Activated CD4-positive, alpha-beta T cell treated with anti-CD3 and anti-CD28 coated beads, Interleukin-2, amount 10 ng/mL, durations not matched to agents 24 days and 14 days (primary cell): ENCODE measurements at places on chromosomes 6 and 20. TPM values are rescaled to one million over a fixed set of nuclear protein-coding genes. Genes with fewer than 3 reads are reported as not detected.

DNA sequence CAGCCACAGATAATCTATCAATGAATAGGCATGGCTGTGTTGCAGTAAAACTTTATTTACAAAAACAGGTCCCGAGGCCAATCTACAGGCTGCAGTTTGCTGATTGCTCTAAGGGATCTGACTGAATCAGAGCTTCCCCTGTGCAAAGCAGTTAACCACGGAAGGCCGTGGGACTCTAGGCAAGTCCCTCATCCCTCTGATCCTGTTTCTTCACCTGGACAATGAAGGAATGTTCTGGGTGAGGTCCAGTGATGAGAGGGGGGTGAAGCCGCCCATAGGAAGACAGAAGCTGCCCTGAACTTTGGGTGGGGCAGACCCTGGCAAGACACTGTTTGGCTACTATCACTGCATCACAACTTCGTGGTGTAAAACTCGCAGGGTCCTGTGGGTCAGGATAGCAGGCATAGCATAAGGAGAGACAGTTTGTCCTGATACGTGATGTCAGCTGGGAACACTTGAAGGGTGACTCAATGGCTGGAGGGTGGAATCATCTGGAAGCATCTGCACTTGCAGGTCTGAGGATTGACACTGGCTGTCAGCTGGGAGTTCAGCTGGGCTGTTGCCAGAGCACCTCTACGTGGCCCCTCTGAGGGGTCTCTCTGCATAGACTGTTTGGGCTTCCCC, 33.3 kb upstream of the TGM2 start:
- peaks cover 3% of the 10 kb centered on the region for H3K27me3 ChIP-seq
- no peak overlapping the region for H3K27ac ChIP-seq
- no peak overlapping the region for H3K4me3 ChIP-seq
- no peaks in the 10 kb centered on the region for H3K4me1 ChIP-seq
- no peaks in the 10 kb centered on the region for H3K36me3 ChIP-seq

ELOVL4 gene
- total RNA-seq, result 0.88 and 0.89 TPM in 2 replicates

TUBB2B gene
- 0.12 TPM in 1 of 2 replicates, not detected in the other for total RNA-seq

DNA sequence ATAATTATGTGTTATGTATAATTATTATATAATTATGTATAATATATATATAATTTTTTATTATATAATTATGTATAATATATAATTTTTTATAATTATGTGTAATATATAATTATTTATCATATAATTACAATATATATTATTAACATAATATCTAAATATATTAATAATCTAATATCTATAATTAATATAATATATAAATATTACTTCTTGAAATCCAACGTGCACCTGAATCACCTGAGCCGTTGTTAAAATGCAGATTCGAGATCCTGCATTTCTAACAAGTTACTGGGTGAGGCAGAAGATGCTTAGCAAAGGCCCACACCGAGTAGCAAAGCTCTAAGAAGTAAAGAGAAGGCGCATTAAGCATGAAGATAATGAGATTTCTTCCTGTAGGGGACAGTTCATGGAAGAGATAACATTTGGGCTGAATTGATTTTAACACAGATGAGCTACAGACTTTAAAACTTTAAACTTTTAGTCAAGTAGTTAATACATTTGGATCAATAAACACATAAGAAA, 406.4 kb upstream of the PLCB4 start:
- no peak for DNase-seq
- no peak overlapping the region for H3K27ac ChIP-seq
